Glomerular endothelial cell (primary cell): ENCODE measurements at places on chromosomes 1 and 21. TPM values are rescaled to one million over a fixed set of nuclear protein-coding genes. Genes with fewer than 3 reads are reported as not detected.

The LEPR gene
- total RNA-seq: 11.2 and 17.0 TPM in 2 replicates

The ACKR1 gene
- 0.06 TPM in 1 of 2 replicates, not detected in the other for total RNA-seq

The MCOLN2 gene
- total RNA-seq: not detected in 2 replicates

The RXFP4 gene
- not detected in 2 replicates for total RNA-seq

The PAQR7 gene
- total RNA-seq: 7.5 and 8.1 TPM in 2 replicates

The LHX8 gene
- not detected in 2 replicates for total RNA-seq

The HCRTR1 gene
- 0.58 and 1.3 TPM in 2 replicates for total RNA-seq

The FAM72A gene
- 3.9 and 5.3 TPM in 2 replicates for total RNA-seq

The ARMH1 gene
- total RNA-seq: not detected in 2 replicates

The NOS1AP gene
- 1.4 and 2.0 TPM in 2 replicates for total RNA-seq

The FCMR gene
- total RNA-seq: 1.1 TPM in 1 of 2 replicates, not detected in the other

The TCHHL1 gene
- total RNA-seq: not detected in 2 replicates

The CSDE1 gene
- total RNA-seq: 539 and 645 TPM in 2 replicates

The ROR1 gene
- total RNA-seq: 20.7 and 28.5 TPM in 2 replicates

The CGN gene
- 0.12 and 0.58 TPM in 2 replicates for total RNA-seq

The SPATA17 gene
- total RNA-seq: 0.58 TPM in 1 of 2 replicates, not detected in the other

The CD164L2 gene
- not detected in 2 replicates for total RNA-seq

The PRPF38A gene
- total RNA-seq: 12.1 and 13.5 TPM in 2 replicates

The BGLAP gene
- total RNA-seq: not detected in 2 replicates

The VWA1 gene
- total RNA-seq: 21.4 and 34.8 TPM in 2 replicates

The PEAR1 gene
- total RNA-seq: 62.6 and 80.5 TPM in 2 replicates

The FGR gene
- not detected in 2 replicates for total RNA-seq

The PALMD gene
- 83.9 and 122 TPM in 2 replicates for total RNA-seq

The OR2T35 gene
- not detected in 2 replicates for total RNA-seq

The DNASE2B gene
- not detected in 2 replicates for total RNA-seq

The OVAAL gene
- 0.24 TPM in 1 of 2 replicates, not detected in the other for total RNA-seq

The GRIK3 gene
- total RNA-seq: not detected in 2 replicates

The NCSTN gene
- total RNA-seq: 141 and 156 TPM in 2 replicates

The YIPF1 gene
- 27.8 and 29.3 TPM in 2 replicates for total RNA-seq

The FAM229A gene
- total RNA-seq: 3.5 and 5.5 TPM in 2 replicates

The TNFRSF14 gene
- total RNA-seq: 43.9 and 86.1 TPM in 2 replicates

The GPR25 gene
- not detected in 2 replicates for total RNA-seq

The NPHP4 gene
- total RNA-seq: 7.5 and 12.1 TPM in 2 replicates
